ENCODE measurements at places on chromosomes 5 and 9.

- no peak for DNase-seq
These were observed 252.8 kb upstream of the TRIM32 start for GRCh38 chr9:116434314-116434713.

DNA sequence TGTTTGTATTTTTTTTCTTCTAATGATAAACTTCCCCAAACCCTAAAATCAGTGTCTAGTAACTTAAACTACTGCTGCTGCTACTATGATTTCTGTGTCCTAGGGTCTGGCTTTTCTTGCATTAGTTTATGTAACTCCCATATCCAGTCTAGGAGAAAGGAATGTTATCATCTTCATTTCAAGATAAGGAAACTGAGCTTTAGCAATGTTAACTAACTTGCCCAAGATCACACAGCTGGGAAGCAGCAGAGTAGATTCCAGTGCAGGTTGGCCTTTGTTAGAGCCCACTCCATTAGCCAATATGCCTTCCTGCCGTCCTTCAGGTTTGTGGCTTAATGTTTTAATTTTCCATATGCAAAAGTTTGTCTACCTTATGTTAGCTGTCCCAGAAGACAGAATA lies 10.4 kb downstream of the TMEM171 start:
- DNase-seq: no peak

- peak; percentile 39 for DNase-seq
These were observed 143.1 kb upstream of the RANBP3L start for GRCh38 chr5:36444582-36445418.

GRCh38 chr9:28051559-28052503 lies 478.6 kb upstream of the C9orf72 start:
- DNase-seq: no peak

DNA sequence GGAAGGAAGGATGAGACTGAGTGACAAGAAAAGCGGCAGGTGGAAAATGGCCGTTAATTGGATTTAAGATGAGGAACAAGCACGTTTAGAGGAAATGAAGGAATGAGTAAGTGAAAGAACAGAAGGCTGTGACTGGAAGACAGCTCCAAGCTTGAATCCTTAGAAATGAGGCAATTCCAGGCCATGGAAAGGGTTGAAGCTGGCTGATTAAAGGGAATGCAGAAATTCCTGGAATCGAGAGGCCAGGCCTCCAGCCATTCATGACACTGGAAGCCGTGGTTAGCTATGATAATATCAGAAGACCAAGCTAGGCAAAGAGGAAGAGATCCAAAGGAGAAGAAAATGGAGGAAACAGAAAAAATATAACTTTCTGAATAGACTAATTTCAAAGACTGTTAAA lies 84.2 kb downstream of the ARL15 start:
- DNase-seq: no peak

DNA sequence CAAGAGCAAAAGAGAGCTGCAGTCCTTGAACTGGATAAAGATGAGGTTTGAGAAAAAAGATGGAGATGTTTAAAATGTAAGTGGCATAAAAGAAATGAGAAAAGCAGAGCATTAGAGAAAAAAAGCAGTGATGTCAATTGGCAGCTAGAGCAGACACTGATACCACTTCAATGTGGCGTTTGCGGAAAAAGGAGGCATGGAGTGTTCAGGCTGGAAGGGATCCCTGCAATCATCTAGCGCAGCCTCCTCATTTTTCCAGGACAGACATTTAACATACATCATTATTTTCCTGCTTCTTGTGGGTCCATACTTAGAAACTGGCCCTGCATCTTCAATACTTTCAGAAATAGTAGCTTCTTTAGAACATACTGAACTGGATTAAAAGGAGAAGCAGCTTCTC lies 563.8 kb downstream of the PTPRD start:
- DNase-seq: peak; percentile 19

GRCh38 chr5:136001466-136001981 lies 27.3 kb upstream of the TGFBI start:
- DNase-seq: no peak
